ENCODE measurements at places on chromosomes 12 and 14.

DNA sequence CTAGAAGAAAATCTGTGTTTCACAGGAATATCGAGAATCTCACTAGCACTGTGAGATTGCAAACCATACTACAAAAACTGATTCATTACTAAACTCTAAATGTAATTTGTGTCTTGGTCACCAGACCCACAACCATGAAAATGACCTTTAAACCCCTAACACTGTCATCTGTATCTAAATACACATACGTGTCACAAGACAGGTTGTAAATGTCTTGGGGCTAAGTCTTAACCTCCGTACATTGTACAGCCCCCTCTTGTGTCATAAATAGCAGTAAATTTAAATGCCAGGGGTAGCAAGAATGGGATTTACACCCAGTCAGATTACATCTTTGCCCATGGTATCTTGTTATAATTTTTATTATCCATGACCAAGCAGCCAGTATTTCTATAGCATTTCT lies 117.3 kb downstream of the GPR135 start:
- no peak for DNase-seq

GRCh38 chr12:96197503-96198272 lies 3.5 kb downstream of the ELK3 start:
- no peak for DNase-seq

- no peak for DNase-seq
These were observed 28.3 kb downstream of the TTC5 start for GRCh38 chr14:20277409-20277808.

GRCh38 chr14:61712137-61712536 lies 16.8 kb downstream of the HIF1A start:
- DNase-seq = no peak

DNA sequence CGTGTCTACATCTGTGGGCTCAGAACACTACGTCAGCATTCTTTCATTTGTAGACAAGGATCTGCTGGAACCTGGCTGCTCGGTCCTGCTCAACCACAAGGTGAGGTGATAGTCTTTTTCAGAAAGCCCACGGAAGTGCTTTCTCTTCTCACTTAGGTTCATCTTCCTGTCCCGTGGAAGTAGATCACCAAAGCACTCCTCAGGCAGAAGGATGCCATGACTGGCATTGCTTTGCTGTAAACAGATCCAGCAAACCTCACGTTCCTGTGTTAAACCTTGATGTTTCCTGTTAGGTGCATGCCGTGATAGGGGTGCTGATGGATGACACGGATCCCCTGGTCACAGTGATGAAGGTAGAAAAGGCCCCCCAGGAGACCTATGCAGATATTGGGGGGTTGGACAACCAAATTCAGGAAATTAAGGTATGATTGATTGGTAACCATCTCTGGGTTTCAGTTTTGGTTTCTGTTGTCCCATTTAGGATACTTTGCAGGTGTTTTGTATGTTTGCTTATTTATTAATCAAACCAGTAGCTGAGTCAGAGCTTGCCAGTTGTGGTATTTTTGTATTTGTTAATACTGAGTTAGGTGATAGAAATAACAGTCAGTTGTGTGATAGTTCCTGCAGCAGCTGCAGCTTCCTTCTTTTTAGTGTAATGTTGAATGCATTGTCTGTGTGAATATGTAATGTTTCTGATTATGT lies 7.5 kb downstream of the PSMC1 start:
- DNase-seq = no peak

GRCh38 chr12:104669851-104670337 lies 213.1 kb downstream of the CHST11 start:
- DNase-seq = no peak

DNA sequence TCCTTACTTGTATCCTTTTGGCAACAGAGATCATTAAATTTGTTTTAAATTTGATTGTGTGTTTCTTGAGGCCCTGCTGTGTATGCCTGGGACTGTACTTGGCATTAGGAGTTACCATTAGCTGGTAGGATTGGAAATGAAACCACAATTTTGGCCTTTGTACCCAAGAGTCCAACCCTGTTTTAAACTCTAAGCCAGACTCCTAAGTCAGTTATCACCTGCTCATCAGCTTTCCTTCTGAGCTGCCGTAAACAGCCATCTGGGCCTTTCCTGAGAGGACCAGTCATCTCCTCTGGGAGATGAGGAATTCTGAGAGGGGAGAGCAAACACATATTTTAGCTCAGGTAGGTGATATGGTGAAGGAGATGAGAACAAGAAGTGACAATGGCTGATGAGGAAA lies 74.3 kb upstream of the SRSF5 start:
- no peak for DNase-seq

DNA sequence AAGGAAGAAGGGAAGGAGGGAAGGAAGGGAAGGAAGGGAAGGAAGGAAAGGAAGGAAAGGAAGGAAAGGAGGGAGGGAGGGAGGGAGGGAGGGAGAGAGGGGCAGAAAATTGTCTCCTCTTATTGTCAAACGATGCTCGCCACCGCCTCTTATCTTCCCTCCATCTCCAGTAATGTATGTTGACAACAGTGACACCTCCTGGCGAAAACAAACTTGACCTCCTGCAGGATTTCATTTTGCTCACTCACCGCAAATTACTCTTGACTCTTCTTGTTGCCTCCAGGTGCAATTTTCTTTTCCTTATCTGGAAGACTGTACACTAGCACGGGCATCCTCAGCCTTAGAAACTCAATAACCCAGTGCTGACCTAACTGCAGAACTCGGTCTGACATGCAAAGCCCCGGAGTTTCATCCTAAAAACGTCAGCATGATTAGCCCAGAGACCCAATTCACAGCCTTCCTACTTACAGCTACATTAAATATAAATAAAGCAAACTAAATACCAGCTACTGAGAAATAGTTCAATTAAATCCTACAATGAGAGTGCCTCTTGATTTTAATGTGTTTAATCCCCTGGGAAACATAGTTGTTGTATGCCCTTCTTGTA lies 512.4 kb upstream of the TMPO start:
- DNase-seq = no peak

DNA sequence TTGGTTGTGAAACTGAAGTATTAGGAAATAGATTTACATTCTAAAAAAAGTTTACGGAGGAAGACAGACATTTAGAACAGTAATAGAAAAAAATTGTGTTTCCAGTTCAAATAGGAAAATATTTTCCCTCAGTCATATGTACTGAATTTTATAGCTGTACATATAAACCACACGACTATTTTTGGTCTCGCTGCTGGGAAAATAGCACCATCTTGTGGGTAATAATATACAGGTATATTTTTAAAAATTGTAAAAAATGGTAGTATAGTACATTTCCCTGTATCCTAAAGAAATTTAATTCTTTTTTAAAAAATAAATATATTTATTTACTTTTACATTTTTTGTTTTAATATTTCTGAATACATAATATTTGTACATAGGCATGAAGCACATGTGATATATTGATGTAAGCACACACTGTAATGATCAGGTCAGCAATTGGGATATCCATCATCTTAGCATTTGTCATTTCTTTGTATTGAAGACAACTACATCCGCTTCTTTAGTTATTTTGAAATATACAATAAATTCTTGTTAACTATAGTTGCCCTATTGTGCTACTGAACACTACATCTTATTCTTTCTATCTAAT lies 168.6 kb downstream of the ALX1 start:
- no peak for DNase-seq

DNA sequence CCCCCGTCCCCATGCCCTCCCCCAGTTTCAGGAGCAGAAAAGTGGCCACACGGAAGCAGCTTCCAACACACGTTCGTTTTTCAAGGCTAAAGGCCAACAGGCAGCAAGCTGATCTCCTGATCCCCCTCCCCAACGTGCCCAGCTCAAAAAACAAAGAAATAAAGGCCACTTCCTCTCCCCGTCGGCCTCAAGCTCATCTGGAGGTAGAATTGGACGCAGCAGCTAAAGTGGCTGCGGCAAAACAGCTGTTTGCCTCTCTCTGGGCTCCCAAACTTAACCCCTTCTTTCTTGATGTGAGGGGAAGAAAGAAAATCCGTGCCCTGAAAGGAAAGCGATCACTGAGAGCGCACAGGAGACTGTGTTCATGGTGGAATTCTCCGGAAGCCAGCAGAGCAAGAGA lies 66.3 kb downstream of the SCARB1 start:
- no peak for DNase-seq

- DNase-seq = no peak
These were observed 574 bp upstream of the CRADD start for GRCh38 chr12:93676408-93677194.
